CD4-positive, alpha-beta T cell treated with Interleukin-21 for 1 hour (primary cell): ENCODE measurements at places on chromosomes 16 and 17.

GRCh38 chr16:68991075-68991474 is 114.4 kb upstream of the HAS3 start:
- no peak for DNase-seq

DNA sequence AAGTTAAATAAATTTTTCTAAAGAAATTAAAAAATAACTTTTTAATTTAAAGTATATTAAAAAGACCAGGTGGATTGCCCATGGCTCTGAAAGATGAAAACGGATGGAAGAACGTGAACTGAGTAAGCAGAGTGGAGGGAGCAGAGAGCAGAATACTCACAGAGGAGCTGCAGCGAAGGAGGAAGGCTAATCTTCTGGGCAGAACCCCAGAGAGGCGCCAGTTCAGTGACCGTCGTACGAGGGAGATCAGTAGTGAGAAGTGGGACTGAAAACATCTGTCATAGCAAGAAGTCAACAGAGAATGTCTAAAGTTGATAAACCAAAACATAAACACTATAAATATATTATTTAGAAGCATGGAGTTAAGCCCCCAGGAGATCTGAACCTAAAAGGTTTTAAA is 34.9 kb downstream of the UBE2G1 start:
- DNase-seq: no peak

DNA sequence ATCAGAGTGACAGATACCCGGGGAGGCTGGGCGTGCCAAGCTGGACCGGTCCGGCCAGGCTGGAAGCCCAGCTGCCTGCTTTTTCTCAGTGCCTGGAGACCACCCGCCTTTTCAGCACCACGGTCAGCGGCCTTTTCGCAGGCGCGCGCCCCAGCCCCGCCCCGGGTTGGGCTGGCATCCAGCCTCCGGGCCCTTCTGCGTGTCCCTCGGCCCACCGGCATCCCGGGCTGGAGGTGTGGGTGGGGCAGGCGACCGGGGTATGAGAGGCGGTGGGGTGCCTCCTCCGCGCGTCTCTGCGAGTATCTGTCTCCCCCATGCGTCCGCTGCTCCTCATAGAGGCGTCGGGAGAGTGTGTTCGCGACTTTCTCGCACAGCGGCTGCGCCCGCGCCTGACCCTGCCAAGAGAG is 102.5 kb downstream of the MRM1 start:
- DNase-seq: peak; percentile 37

DNA sequence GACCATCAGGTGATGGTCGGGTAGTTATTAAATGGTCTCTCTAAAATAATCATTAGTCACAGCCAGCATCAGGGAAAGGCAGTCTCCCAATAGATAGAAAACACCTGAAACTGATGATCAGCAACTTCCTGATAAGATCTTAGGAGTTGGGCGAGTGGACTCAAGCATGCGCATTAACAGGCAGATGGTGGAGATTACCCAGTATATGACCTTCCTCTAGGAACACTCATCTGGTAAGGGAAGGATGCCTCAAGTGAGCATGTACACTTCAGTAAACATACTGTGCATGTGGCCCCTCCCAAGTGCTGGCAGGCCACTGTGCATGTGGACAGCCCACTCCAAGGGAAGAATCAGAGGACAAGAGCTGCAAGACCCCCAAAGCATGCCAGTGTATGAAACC is 105.9 kb downstream of the ABCC12 start:
- DNase-seq: no peak

GRCh38 chr16:31395647-31396046 is 2.5 kb downstream of the ITGAD start:
- no peak for DNase-seq

GRCh38 chr16:23348579-23349469 is 46.7 kb downstream of the SCNN1B start:
- no peak for DNase-seq

- no peak for DNase-seq
Observed at GRCh38 chr17:42537156-42537805, 1.2 kb downstream of the NAGLU start.

GRCh38 chr17:66432996-66433551 is 130.7 kb downstream of the PRKCA start:
- DNase-seq: no peak

DNA sequence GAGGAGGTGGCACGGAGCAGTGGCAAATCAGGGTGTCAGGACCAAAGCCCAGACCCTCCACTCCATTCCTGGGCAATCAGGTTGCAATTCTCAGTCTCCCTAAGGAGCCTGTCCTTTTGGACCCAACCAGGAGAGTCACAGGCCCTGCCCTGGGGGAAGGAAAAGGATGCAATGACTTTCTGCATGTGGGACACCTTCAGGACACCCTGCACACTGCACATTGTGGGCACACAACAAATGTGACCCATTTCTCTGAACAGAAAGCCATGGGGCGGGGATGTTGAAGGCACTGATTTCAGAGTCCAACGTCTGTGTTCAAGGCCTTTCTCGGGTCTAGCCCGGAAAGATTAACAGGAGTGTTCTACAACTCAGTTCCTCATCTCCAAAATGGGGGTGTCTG is 286.2 kb upstream of the FOXF1 start:
- DNase-seq: no peak
